EL (cell line): ENCODE measurements at places on chromosomes 13 and 19.
A peak's percentile ranks its signal among the peaks of the same experiment; 100 is the strongest.

- no peak for DNase-seq
Measured at GRCh38 chr13:30971575-30971974, 39.1 kb downstream of the TEX26 start.

DNA sequence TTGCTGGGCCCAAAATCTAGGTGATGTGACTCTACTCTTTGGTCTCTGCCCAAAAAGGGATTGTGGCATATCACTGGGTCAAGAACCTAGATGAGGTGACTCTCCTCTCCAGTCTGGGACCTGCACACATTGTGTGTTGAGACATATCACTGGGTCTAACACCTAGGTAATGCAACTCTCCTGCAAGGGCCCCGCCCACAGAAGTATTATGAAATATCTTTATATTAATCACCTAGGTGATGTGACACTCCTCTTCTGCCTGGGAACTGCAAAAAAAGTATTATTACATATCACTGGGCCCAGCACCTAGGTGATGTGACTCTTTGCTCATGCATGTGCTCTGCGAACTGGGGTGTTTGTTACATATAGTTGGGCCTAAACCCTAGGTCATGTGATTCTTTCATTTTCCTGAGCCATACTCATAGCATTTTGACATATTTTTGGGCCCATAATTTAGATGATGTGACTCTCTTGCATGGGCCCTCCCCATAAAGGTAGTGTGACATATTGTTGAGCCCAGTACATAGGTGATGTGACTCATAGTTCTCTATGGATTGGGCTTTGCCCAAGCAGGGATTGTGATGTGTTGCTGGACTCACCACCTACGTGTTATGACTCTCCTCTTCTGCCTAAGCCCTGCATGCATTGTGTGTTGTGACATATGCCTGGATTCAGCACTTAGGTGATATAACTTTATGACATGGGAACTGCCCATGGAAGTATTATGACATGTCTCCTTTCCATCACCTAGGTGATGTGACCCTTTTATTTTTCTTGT lies 11.2 kb upstream of the ZNF681 start:
- DNase-seq, result no peak

DNA sequence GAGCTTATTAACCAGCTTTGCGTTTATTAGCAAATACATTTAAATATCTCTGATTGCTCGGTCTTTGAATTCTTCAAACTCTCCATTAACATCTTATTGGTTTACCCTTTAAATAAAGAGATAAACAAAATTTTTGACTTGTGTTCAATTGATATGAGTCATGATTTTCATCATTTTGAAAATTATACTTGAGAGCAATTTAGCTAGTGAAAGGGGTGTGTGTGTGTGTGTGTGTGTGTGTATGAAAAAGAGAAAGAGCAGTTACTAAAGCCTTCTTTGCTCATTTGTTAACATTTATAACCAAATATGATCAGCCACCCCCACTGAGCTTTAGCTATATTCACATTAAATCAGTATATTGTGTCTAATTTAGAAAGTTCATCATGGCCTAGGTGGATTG lies 48.3 kb upstream of the FAM216B start:
- DNase-seq, result no peak

DNA sequence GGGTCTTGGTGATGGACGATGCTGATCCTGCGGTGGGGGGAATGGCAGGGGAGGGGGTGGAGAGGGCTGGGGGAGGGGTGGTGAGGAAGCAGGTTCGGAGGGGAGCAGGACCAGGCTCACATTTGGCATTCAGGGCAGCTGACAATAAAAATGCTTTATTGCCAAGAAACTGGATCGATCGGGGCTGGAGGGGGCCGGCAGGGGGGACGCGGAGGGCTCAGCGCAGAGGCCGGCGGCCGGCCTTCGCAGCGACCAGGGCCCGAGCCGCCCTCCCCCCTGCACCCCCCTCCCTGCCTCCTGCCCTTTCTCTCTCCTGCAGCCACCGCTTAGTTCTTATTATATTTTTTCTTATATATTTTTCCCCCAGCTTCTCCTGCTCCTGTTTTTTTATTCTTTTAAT lies 18.1 kb upstream of the POU2F2 start:
- no peak for DNase-seq

DNA sequence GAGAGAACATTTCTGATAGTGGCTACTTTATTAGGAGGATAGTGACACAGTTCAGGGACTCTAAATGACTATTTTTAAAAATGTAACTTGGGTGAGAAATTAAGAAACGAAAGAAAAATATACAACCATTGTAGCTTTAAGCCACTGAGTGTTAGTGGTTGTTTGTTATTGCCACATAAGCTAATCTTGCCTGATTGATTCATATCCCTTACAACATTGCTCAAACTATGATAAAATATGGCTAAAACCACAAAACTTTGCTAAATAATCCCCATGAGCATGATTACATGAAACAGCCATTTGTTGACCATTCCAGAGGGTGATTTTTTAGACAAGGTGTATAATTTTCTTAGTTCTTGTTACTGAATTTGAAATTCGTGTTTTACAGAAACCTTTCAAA lies 343.4 kb downstream of the SLITRK5 start:
- DNase-seq, result no peak

- no peak for DNase-seq
Measured at GRCh38 chr13:34708566-34709313, 233.3 kb upstream of the NBEA start.

DNA sequence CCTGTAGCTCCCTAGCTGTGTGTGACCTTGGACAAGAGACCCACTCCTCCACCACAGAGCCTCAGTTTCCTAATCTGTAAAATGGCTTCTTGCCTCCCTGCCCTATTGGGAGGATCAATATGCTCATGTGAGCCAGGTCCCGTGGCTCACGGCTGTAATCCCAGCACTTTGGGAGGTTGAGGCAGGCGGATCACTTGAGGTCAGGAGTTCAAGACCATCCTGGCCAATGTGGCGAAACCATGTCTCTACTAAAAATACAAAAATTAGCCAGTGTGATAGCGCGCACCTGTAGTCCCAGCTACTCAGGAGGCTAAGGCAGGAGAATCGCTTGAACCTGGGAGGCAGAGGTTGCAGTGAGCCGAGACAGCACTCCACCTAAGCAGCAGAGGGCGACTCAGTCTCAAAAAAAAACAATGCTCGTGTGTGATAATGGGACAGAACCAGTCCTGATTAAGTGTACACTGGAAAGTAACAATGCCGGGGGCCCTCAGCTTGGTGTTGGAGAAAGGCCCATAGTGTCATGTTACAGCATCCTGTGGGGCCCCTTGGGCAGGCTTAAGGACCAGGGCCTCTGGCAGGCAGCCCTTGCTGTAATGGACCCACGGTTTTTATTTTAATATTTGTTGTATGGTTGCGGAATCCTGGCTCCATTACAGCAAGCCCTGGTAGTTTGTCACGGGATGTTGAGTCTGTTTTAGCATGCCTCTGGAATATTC lies 6.8 kb downstream of the RPS11 start:
- DNase-seq, result peak; percentile 70

DNA sequence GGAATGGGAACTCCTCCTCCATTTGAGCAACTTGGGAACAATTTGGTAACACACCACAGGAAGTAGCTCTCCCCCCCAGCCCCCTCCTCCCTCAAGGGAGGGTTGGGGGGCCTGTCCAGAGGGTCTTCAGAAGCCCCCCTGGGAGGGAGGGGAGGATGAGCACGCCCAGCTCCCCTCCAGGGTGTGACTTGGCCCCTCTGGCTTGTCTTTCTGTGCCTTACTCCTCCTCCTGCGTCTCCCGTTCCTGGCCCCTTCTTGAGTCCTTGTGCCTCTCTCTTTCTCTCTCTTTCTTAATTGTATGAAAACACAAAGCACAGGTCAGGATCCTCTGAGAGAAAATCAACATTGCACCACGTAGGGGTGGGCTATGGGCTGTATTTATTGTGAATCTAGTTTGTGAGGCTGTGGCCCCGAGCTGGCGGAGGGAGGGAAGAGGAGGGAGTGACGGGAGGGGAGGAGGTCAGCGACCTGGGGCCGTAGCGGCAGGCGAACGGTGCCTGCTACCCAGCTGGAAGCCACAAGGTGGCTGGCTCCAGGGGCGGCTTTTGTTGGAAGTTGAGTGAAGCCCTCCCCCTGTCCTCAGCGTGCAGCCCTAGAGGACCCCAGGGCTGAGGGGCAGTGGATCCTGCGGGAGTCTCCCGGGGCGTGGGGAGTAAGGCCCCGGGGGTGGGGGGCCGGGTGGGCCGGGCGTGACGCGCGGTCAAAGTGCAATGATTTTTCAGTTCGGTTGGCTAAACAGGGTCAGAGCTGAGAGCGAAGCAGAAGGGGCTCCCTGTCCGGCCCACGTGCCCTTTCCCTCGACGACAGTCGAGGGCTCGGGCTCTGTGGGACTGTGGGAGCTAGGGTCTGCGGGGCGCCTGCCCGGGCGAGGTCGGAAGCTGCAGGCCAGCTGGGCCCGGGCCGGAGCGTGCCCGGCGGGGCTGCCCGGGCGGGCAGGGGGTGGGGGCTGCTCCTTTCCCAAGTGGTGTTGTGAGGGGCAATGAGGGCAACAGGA lies 6.4 kb downstream of the LYL1 start:
- DNase-seq, result no peak

- no peak for DNase-seq
Measured at GRCh38 chr13:114140906-114141250, 8.5 kb upstream of the RASA3 start.

DNA sequence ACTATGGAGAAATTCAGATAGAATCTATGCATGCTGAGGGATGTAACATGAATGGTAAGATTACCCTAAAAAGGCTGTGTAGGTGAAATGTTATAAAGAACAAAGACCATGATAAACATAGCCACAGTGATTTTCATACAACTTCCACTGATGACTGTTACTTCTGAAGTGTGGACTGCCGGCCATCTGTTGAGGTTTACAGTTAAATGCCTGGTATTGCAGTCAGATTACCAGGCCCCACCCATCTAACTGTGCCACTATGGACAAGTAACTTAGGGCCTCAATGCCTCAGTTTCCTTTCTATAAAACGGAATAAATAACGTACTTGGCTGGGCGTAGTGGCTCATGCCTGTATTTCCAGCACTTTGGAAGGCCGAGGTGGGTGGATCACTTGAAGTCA lies 395.6 kb downstream of the KLF12 start:
- DNase-seq, result no peak

- no peak for DNase-seq
Measured at GRCh38 chr19:37078717-37079032, 442 bp downstream of the ZNF420 start.

- no peak for DNase-seq
Measured at GRCh38 chr19:1094655-1094977, 559 bp downstream of the POLR2E start.

- no peak for DNase-seq
Measured at GRCh38 chr13:114151031-114151430, 18.6 kb upstream of the RASA3 start.

DNA sequence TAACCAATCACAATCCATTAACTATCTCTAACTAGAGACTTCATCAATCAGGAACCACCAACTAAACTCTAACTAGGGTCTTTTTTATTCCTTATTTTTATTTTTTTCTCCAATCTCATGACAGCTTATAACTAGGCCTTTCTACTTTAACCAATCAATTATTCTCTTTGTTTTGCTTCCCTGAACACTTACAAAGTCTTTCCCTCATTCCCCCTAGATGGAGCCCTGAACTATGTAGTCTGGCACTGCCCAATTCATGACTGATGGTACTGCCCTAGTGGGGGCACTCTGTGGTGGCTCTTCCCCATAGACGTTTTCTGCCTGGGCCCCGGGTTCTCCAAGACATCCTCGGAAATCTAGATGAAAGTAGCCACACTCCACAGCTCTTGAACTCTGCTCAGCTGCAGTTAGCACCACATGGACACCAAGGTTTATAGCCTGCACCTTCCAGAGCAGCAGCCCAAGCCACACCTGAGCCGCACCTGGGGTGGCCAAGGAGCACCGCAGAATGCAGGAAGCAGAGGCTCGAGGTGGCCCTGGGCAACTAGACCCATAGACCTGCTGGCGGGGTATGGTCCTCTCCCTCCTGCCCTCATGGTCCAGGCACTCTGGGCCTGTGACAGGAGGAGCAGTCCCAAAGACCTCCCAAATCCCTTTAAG lies 6.6 kb downstream of the ATP7B start:
- DNase-seq, result no peak

DNA sequence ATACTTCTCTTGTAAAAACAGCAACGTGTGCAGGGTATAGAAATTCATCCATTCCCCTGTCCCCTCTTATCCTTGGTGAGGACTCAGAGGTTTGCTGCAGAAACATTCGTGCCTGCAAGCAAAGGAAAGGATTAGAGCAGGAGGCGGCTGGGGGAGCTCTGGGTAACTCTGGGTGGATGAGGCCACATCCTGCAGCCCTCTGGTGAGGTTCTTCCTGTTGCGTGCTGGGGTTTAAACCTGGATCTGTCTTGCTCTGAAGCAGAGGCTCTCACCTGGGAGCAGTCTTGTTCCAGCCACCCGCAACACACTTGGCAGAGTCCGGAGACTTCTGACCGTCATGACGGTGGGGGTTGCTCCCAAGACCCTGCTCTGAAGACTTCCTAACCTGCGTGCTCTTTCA lies 69.2 kb downstream of the ATP11A start:
- DNase-seq, result no peak

DNA sequence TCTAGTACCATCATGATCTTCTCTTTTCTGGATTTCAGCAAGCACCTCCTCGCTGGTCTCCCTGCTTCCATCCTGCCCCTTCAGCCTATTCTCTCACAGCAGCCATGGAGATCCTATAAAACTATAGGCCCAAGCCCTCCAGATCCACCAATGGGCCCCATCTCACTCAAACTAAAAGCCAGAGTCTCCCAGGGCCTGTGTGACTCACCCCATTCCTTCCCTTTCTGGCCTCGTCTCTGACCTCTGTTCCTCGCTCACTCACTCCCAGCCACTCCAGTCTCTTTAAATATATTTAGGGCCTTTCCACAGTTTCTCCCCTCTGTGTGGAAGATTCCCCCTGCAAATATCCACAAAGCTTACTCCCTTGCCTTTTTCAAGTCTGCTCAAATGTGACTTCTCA lies 89.7 kb downstream of the HSPH1 start:
- peak; percentile 65 for DNase-seq
